ENCODE measurements at places on chromosomes 7 and 10.

GRCh38 chr7:113246738-113247137 lies 128.4 kb upstream of the SMIM30 start:
- no peak for DNase-seq

- no peak for DNase-seq
Measured at GRCh38 chr10:45442662-45443061, 68.6 kb downstream of the ALOX5 start.

DNA sequence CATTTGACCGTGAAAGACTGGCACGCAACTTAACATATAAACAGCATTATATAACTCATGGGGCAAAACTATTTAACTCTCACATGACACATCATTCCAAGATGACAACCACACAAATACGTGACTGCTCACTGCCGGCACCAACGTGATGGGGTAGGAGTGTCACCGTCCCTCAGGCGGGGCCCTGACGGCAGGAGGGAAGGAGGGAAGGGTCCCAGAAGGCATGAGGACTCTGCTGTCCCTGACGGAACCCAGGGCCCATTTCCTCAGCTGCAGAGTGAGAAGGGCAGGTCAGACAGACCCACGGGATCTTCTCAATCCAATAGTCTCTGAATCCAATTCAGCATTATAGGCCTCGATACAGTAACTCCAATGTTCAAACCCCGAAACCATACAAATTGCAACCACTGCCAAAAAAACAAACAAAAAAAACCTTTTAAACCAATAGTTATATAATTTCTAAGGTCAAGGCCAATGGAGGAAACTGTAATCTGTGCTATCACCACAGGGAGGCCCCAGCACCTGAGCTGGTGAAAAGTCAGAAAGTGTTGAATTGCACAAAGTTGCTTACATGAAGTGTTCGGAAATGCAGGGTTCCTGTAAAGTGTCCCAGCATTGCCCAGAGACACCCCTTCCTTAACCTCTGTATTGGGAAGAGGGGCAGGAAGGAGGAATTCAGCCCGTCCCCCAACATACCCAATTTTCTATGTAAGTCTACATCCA lies 137.4 kb downstream of the TNS3 start:
- no peak for DNase-seq

DNA sequence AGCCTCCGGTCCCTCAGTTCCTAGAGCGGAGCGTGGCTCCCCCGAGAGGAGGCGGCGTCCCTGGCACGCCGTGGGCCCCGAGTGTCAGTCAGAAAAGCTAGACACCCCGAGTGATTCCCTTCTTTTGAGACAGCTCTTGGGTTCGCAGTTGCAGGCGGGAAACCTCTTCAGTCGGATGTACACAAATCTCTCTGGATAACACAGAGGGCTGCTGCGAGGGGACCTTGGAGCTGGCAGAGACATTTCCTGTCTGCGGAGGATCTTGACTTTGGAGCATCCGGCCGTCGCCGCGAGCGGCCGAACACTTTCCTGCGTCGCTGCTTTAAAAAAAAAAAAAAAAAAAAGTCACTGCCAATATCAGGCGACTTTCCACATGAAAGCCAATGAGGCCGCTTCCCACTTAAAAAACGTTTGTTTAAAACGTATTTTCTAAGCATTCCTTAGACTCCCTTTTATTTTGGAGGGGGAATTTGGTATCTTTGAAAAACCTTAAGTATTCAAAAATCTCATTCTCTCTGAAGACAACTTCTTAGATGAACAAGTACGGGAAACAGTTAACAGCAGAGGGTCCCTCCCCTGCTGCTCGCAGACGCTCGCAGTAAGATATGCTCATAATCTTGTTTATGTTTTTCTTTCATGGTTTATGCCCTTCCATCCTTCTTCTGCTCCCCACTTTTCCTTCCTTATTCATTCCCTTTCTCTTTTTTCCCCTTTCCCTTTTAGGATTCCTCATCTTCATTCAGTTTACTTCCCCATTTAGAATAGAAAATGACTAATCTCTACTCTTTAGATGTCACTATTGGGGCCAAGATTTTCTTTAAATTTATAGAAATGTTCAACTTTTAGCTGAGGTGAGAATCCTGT lies 10.0 kb downstream of the HHEX start:
- no peak for DNase-seq

DNA sequence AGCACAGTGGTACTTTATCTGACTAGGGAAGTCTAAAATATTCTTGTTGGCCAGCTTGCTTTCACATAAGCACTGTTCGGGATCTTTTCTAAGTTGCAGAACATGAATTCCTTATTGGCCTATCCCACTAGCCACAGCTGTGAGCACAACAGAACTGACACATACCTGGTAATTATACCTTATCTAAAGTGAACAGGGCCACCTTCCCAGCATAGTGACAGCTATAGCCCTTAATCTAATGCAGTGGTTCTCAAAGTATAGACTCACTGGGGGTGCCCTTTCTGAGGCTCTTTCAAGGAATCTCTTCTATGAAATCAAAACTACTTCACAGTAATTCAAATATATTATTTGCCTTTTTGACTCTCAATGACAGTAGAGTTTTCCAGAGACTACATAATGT lies 184.7 kb upstream of the KAT6B start:
- DNase-seq: no peak

DNA sequence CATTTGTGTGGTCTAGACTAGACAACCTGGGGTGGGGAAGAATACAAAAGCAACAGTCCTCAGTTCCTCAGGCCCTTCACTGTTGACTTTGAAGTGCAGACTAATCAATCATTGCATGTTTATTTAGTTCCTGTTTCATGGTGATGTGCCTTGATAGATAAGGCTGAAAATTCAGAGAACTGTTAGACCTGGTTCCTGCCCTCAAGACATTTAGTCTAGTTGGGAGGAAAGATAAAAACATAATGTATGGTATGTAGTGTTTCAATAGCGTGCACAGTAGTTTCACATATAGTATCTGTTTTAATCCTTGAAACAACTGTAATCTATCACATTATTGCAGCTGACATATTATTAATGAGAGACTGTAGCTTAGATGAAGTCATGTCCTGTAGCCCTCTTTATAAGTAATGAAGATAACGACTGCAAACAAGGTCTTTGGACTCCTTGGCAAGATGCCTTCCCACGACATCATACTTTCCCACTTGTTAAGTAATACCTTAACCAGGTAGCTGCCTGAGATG lies 124.0 kb downstream of the CELF2 start:
- DNase-seq: no peak

GRCh38 chr7:67346126-67346525 lies 349.5 kb downstream of the TYW1 start:
- DNase-seq: no peak

- no peak for DNase-seq
Measured at GRCh38 chr7:94933256-94933990, 26.0 kb downstream of the PPP1R9A start.

DNA sequence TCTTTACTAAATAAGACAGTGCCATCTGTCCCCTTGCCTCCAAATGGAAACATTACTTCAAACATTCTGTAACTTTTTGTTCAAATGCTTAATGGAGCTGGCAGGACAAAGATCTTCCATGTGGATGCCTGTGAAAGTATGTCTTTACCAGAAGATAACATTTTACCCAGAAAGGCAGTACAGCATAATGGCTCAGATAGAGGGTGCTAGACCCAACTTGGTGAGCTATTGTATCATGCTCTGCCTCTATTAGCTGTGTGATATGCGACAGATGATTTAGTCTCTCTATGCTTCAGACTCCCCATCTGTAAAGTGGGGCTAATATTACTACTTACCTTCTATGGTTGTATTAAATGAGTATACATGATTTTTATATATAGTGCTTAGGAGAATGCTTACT lies 8.8 kb upstream of the SMKR1 start:
- DNase-seq: no peak

DNA sequence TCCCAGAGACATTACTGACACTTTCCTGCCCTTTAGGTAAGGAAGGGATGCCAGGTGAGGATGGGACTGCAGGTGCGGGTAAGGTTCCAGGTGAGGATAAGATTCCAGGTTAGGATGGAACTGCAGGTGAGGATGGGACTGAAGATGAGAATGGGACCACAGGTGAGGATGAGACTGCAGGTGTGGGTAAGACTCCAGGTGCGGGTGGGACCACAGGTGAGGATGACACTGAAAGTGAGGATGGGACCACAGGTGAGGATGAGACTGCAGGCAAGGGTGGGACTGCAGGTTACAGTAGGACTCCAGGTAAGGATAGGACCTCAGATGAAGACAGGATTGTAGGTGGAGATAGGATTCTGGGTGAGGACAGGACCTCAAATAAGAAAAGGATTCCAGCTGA lies 322.3 kb downstream of the WDR37 start:
- DNase-seq: no peak

DNA sequence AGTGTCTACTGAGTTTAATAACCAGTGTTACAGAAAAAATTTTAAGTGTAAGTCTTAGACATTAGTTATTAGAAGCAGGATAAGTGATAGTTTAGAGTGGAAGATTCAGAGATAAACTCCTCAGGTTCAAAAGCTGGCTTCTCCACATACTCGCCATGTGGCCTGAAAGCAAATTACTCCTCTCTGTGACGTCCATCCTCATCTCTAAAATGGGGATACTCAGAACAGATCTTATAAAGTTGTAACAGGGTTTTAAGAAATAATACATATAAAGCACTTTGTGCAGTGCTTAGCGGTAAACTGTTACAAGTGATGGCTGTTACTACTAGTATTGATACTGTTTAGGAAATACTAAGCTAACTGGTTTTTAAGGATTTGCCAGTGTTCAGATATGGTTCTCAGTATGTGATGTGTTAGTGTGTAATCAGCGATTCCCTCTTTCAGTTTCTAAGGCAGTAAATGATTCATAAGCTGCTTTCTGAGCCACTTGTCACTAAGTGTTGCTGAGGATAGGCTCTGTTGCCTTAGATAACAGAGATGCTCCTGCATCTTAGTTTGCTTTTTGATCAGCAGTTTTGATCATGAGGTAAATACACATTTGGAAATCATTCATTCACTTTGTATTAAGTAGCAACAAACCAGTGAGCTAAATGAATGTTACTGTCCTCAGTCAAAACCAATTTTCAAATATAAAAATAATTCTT lies 58.7 kb downstream of the CYP51A1 start:
- DNase-seq: no peak

GRCh38 chr10:18498998-18499397 lies 152.4 kb downstream of the NSUN6 start:
- no peak for DNase-seq

DNA sequence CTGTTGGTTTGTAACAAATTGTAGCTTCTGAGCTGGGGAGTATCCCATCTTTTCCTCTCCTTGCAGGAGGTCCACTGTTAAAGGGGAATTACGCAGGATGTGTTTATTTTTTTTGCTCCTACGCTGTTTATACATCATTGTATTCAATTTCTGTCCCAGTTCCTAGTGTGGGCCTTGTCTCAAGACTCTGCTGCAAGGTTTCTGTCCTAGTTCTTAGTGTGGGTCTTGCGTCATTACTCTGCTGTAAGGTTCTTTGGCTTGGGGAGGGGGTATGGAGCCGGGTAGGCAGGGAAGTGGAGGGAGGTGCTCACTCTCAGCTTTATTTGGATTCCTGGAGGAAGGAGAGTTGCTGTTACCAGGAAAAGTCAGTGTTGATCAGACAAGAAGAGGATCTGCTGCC lies 64.0 kb upstream of the TRIM8 start:
- no peak for DNase-seq

GRCh38 chr10:72948762-72949161 lies 5.8 kb downstream of the PLA2G12B start:
- DNase-seq: no peak

- no peak for DNase-seq
Measured at GRCh38 chr10:77506517-77507200, 130.9 kb downstream of the KCNMA1 start.

GRCh38 chr7:74587435-74588126 lies 69.9 kb upstream of the GTF2I start:
- DNase-seq: no peak

DNA sequence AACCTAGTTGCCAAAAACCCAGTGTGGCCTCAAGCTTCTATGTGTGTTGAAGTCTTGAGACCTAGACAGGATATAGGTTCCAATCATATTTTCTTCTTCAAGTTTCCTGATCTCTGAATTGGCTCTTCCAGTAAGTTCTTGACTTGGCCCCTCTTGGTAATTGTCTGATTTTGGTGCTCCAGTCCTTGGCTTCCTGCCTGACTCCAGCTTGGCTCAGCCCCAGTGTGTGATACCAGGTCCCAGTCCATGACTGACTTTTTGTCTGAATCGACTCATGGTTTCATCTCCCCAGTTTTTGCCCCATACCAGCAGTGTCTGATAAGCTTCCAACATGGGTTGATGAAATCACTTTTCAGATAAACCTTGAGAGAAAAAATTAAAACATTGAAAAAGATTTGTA lies 72.3 kb downstream of the FAS start:
- no peak for DNase-seq

GRCh38 chr7:19561121-19561805 lies 147.6 kb downstream of the POLR1F start:
- no peak for DNase-seq

GRCh38 chr7:114026486-114027089 lies 107.8 kb upstream of the PPP1R3A start:
- DNase-seq: no peak

DNA sequence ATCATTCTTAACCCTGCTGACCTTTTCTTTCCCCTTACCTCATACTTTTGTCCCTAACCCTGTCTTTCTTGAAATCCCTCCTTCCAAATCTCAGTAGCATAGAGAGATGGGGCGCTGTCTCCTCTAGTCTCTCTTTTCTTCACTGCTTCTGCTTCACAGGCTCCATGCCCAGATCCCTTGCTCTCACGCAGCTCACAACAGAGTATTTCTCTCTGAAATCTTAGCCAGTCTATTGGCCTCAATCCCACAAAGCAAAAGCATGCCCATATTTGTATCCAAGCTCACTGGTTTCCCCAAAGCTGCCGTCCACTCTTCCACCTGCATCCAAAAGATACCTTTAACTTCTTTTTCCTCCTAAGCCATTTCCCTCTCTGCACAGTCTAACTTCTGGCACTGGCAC lies 526.8 kb downstream of the PLXDC2 start:
- DNase-seq: no peak

GRCh38 chr10:24744946-24745345 lies 21.3 kb upstream of the ARHGAP21 start:
- DNase-seq: no peak
